ENCODE measurements at places on chromosomes 1 and 21.
A peak's percentile ranks its signal among the peaks of the same experiment; 100 is the strongest.

- DNase-seq = no peak
- H3K4me3 ChIP-seq = no peak overlapping the region
- H3K27ac ChIP-seq = no peak overlapping the region
- H3K27me3 ChIP-seq = no peaks in the 10 kb centered on the region
- H3K36me3 ChIP-seq = peaks cover 15% of the 10 kb centered on the region
- H3K4me1 ChIP-seq = peaks cover 37% of the 10 kb centered on the region
These were observed 35.7 kb downstream of the PTGFRN start for GRCh38 chr1:116945421-116945820.

DNA sequence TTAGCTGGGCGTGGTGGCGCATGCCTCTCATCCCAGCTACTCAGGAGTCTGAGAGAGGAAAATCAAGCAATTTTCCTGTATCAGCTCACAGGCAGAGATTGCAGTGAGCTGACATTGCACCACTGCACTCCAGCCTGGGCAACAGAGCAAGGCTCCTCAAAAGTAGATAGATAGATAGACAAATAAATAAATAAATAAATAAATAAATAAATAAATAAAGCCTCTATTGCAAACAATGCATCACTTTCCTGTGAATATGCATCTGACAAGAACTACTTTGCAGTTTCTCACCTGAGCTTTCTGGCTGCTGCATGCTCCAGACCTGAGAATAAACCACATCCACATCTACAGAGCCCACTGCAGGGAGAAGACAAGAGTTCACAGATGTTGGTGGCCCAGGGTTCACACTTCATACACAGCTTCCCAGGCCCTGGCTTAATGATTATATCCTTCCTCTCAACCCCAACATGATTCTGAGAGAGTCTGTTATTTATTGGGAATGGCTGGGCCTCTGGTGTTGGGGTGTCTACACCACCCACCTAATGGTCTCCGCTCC, 28.6 kb downstream of the FCRL2 start:
- H3K4me1 ChIP-seq = no peaks in the 10 kb centered on the region
- no peak for DNase-seq
- H3K27ac ChIP-seq = no peak overlapping the region
- no peaks in the 10 kb centered on the region for H3K27me3 ChIP-seq

GRCh38 chr21:34844013-34844923, 175.5 kb downstream of the CLIC6 start:
- peaks cover 52% of the 10 kb centered on the region for H3K36me3 ChIP-seq
- H3K4me3 ChIP-seq = peak overlapping the region; percentile 64
- H3K27me3 ChIP-seq = no peaks in the 10 kb centered on the region
- no peak for DNase-seq
- H3K27ac ChIP-seq = peak overlapping the region; percentile 56
- peaks cover 59% of the 10 kb centered on the region for H3K4me1 ChIP-seq

GRCh38 chr1:92923664-92924063, 37.6 kb downstream of the DIPK1A start:
- no peak overlapping the region for H3K4me3 ChIP-seq
- DNase-seq = no peak
- H3K27me3 ChIP-seq = no peaks in the 10 kb centered on the region
- no peak overlapping the region for H3K27ac ChIP-seq
- H3K4me1 ChIP-seq = no peaks in the 10 kb centered on the region

DNA sequence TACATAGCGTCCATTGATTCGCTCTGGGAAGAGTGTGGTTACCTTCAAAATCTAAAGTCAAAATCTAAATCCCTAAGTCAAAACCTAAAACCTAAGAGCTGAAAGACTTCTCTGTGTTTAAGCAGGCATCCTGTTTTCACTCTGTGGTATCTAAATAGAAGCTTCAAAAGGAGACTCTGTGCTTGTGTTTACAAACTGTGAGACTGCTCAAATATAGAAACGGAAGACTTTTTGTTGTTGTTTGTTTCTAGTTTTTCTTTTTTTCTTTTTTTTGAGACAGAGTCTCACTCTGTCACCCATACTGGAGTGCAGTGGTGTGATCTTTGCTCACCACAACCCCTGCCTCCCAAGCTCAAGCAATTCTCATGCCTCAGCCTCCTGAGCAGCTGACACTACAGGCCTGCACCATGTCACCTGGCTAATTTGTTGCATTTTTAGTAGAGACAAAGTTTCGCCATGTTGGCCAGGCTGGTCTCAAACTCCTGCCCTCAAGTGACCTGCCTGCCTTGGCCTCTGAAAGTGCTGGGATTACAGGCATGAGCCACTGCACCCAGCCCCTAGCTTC, 425.9 kb downstream of the SMYD3 start:
- H3K27ac ChIP-seq = no peak overlapping the region
- H3K4me1 ChIP-seq = no peaks in the 10 kb centered on the region
- no peak for DNase-seq

DNA sequence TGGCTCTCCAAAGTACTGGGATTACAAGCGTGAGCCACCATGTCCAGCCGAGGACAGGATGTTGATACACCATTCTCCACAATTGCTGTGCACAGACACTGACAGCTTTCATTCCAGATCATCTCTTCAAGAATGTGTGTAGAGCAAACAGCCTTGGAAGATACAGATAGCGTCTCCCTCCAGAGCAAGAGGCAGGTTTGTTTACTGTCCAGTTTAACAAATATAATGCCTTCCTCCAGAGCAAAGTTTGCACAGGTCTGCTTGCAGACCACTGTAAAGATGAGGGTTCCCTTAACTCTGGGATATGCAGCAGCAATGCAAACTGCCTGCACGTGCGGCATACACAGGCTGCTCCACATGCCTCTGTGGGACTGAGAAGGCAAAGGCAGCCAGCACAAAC, 4.6 kb downstream of the TMPRSS3 start:
- H3K4me3 ChIP-seq = no peak overlapping the region
- H3K4me1 ChIP-seq = peaks cover 78% of the 10 kb centered on the region
- H3K36me3 ChIP-seq = peaks cover 32% of the 10 kb centered on the region
- H3K27me3 ChIP-seq = no peaks in the 10 kb centered on the region

- no peak for DNase-seq
- H3K4me1 ChIP-seq = no peaks in the 10 kb centered on the region
- no peak overlapping the region for H3K4me3 ChIP-seq
- no peak overlapping the region for H3K27ac ChIP-seq
These were observed 55.5 kb downstream of the CACNA1E start for GRCh38 chr1:181538836-181539235.

- H3K4me3 ChIP-seq = no peak overlapping the region
- peaks cover 8% of the 10 kb centered on the region for H3K27me3 ChIP-seq
- H3K36me3 ChIP-seq = no peaks in the 10 kb centered on the region
- H3K27ac ChIP-seq = no peak overlapping the region
These were observed 153.9 kb upstream of the LMO4 start for GRCh38 chr1:87174724-87175245.

GRCh38 chr21:38388647-38389353, 109.5 kb downstream of the ERG start:
- H3K4me3 ChIP-seq = no peak overlapping the region
- H3K27ac ChIP-seq = no peak overlapping the region
- H3K36me3 ChIP-seq = no peaks in the 10 kb centered on the region
- DNase-seq = no peak

GRCh38 chr1:68205794-68206358, 26.4 kb downstream of the WLS start:
- no peaks in the 10 kb centered on the region for H3K36me3 ChIP-seq
- H3K27ac ChIP-seq = no peak overlapping the region
- no peak overlapping the region for H3K4me3 ChIP-seq
- no peak for DNase-seq
- peaks cover 8% of the 10 kb centered on the region for H3K27me3 ChIP-seq
- H3K4me1 ChIP-seq = no peaks in the 10 kb centered on the region

GRCh38 chr1:25971066-25971810, 26.6 kb downstream of the PAFAH2 start:
- peaks cover 60% of the 10 kb centered on the region for H3K36me3 ChIP-seq
- peak overlapping the region; percentile 31 for H3K4me3 ChIP-seq
- H3K27ac ChIP-seq = peak overlapping the region; percentile 69
- H3K4me1 ChIP-seq = peaks cover 32% of the 10 kb centered on the region
- H3K27me3 ChIP-seq = no peaks in the 10 kb centered on the region

DNA sequence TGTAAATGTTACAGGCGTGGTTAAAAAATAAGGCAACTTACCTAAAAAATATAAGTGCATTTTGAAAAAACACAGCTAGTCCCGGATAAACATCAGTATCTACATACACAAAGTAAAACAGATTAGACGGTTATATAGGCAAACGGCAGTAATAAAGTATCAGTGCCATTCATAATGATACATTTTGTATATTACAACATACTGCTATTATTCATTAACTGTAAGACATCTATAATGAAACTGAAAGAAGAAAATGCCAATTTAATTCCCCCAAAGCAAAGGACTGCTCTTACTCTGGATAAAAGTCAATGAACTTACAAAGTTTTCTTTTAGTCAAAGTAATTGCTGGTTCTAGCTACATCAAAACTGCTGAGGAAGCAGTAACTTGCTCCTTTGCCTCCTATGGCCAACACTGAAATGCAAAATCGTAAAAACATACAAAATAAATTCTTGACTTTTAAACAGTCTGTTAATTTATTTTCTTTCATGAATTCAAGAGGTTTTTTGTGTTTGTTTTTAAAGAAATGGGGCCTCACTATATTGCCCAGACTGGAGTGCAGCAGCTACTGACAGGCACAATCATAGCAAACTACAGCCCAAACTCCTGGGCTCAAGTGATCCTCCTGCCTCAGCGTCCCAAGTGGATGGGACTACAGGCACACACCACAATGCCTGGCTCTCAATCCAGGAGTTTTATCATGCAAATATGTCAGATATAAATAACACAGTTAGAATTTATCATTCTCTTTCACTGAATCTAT, 23.9 kb downstream of the TMEM50B start:
- no peak for DNase-seq
- H3K4me1 ChIP-seq = no peaks in the 10 kb centered on the region
- peaks cover 8% of the 10 kb centered on the region for H3K36me3 ChIP-seq
- no peak overlapping the region for H3K4me3 ChIP-seq
- no peaks in the 10 kb centered on the region for H3K27me3 ChIP-seq

DNA sequence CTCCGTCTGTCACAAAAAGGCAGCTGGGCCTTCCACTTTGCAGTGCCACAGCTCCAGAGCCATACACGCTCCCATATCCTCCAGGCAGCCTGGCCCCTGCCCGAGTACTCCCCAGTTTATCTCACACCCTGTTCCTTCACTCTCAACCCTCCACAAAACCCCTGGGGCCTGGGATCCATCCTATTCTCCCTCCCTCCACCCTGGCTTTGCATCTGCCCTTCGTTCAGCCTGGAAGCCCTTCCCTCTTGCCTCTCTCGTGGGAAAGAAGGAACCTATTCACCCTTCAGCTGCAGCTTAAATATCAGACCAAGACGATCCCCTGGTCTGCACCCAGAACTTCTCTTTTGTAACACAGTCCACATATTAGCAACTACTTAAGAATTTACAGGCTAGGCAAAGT, 56.7 kb downstream of the CAMK2N1 start:
- peaks cover 8% of the 10 kb centered on the region for H3K4me1 ChIP-seq
- H3K4me3 ChIP-seq = no peak overlapping the region
- peaks cover 8% of the 10 kb centered on the region for H3K27me3 ChIP-seq
- no peaks in the 10 kb centered on the region for H3K36me3 ChIP-seq
- DNase-seq = no peak

DNA sequence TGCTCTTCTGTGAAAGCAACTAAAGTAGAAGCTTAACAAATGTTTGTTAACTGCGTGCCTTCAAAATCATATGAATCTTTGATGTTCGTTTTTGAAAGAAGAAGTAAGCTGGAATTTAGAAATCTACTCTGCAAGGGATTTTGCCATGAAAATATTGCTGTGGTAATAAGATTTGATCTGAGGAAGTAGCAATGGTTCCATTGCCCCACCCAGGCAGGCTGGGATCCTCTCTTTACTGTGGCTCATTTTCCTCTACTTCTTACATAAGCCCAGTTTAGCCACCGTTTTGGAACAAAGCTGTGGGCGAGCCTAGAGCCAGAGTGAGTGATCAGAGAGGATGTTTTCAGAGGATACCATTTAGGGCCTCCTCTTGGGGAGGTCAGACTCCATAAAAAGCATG, 20.3 kb upstream of the PTGFRN start:
- H3K27ac ChIP-seq = no peak overlapping the region
- no peaks in the 10 kb centered on the region for H3K36me3 ChIP-seq
- H3K4me1 ChIP-seq = peaks cover 28% of the 10 kb centered on the region
- DNase-seq = no peak
- H3K27me3 ChIP-seq = no peaks in the 10 kb centered on the region

- no peak overlapping the region for H3K27ac ChIP-seq
- no peak overlapping the region for H3K4me3 ChIP-seq
- H3K27me3 ChIP-seq = peaks cover 14% of the 10 kb centered on the region
These were observed 408.5 kb downstream of the PTPRU start for GRCh38 chr1:29644812-29645211.

DNA sequence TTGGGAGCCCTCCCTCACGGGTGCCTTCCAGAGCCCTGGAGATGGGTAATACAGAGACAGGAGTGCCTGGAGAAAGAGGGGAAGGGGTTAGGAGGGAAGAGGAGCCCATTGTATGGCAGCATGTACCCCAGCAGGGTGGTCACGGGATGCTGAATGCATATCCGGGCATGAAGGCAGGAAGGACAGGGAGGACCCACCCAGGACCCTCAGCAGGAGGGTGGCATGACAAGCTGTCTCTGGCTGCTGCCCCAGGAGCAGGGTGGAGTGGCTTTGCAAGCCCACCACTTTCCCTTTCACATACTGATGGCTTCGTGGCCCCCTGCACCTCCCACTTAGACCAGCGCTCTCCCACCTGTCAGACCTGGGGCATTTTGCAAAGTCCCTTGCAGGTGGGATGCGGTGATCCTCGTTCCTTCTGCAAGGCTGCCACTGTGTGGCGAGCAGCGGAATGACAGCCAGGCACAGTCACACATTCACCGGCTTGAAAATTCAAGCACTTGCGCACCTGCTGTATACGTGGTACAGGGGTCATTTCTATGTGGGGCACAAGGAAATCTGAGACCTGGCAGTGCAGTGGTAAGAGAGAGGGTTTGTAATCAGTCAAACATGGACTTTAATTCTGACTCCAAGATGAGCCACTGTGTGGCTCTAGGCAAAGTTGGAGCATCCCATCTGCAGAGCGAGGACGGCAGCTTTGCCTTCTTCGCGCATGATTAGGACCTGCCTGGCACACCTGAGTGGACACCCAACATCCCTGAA, 53.2 kb upstream of the TMEM51 start:
- H3K4me3 ChIP-seq = no peak overlapping the region
- peaks cover 18% of the 10 kb centered on the region for H3K27me3 ChIP-seq
- H3K36me3 ChIP-seq = no peaks in the 10 kb centered on the region
- peak; percentile 41 for DNase-seq
- H3K4me1 ChIP-seq = peaks cover 10% of the 10 kb centered on the region
- no peak overlapping the region for H3K27ac ChIP-seq

DNA sequence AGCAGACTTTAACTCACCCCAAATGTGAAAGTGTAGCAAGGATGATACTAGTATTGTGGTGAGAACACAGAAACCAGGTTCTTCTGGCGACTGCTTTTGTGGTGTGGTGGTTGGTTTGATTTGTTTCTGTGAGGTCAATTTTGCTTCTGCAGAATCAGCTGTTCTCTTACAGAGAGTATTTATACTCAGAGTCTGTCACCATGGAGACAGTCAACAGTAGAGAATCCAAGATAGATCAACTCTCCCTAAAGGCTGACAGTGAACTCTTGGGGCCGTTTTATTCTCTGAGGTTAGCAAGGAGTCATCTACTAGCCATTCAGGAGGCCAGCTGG, at the start of gene CFAP107:
CFAP107 (plus strand) TSS at position 209 of the 332 bp plus-strand sequence. CDS start 231 bp downstream, outside the sequence.
- H3K4me1 ChIP-seq = no peaks in the 10 kb centered on the region
- no peaks in the 10 kb centered on the region for H3K27me3 ChIP-seq
- H3K27ac ChIP-seq = no peak within 1 kb of the TSS
- H3K4me3 ChIP-seq = no peak within 1 kb of the TSS

Data from activated T-helper 1 cell treated with anti-CD3 and anti-CD28 coated beads, Interleukin-12 subunit alpha, Interleukin-12 subunit beta, Interleukin-2, Interleukin-4 antibody, amounts not matched to agents 30 ng/mL and 10 ng/mL and 1 ng/mL, durations not matched to agents 14 hours and 24 hours and 36 hours (primary cell).